ENCODE measurements at places on chromosomes 2 and 18.

DNA sequence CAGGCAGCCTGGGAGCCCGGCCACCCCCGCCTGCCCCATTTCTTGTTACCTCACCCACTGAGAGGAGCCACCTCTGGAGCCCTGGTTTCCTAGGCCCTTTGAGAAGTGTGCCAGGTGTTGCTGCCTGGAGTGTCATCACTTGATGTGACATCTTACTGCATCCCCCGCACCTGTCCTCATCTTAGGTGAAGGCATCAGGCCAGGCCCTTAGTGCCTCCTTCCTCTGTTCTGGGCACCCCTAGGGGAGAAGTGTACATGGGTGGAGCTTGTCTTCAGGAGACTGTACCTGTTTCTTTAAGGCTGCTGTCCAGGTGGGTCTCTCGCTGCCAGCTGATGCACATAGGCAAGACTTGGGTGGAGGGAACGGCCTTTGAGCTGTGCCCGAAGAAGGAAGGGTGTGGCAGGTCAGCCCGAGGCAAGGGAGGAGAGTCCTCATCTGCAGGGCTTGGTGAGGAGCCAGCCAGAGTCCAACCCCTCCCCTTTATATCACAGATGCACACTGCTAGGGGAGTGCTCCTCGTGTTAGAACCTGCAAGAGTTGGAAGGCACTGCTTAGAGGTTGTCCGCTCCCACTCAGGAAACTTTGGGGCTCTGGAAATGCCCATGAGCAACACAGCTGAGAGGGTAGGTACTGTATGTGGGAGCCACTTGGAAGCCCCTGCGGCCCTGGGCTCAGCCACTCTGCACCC, 45.9 kb downstream of the NCK2 start:
- no peak for DNase-seq

DNA sequence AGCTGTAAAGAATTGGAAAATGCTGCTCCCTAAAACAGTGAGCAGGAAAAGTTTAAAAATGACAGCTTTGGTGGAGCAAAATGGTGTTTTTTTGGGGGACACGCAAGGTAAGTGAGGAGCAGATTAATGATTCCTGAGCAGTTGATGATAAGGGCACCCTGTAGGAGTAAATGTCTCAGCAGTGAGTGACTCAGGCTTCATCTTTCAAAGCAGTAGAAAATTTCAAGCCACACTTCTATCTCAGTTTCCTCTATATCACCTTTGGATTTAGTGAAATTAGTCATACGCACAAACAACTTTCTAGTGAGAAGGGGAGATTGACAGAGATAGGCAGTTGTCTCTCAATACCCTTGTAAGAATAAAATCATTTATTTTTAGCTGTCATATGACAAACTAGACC, 709.0 kb upstream of the FAM98A start:
- DNase-seq: no peak

DNA sequence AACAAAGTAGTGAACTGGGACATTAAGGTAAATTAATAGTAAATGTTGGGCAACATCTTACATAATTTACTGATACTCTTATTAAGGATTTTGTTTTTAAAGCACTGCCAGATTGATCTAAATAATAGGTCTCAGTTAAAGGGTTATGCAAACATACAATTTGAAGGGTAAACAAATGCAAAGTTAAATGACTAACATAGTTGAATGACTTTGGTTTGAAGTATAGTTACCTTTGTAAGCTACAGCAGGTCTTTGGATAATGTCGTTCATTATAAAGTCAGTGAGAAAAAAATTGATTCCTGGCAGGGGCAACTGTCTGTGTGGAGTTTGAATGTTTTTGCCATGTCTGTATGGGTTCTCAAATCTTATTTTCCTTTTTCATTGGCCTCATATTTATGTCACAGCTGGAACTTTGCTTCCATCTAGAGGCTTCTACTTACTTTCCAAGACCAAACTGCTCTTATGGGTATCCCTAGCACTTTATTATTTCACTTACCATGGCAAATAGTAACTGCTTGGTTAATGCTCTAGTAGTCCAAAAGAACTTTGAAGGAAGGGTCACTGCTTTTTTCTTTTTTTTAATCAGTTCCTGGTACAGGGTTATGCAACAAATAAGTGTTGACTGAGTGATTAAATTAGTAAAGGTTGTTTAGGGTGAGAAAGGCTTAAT, 107.8 kb downstream of the NBEAL1 start:
- no peak for DNase-seq

DNA sequence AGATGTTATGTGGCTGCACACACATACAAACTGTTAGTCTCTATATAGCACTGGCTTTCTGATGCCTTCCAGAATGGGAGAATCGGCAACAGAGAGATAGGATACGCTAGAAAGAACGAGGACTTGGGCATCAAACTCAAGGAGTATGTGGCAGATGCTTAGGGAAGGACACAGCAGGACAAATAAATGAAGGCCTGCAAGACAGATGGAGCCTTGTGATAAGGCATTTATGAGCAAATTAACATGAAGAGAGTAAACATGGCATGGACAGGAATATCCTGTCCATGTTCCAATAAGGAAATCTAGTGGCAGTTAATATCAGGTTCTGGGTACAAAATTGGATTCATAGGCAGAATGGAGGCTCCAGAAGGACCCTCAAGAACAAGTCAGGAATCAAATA, 136.9 kb downstream of the SLC4A10 start:
- no peak for DNase-seq

GRCh38 chr18:10086458-10087210, 172.8 kb downstream of the VAPA start:
- no peak for DNase-seq

DNA sequence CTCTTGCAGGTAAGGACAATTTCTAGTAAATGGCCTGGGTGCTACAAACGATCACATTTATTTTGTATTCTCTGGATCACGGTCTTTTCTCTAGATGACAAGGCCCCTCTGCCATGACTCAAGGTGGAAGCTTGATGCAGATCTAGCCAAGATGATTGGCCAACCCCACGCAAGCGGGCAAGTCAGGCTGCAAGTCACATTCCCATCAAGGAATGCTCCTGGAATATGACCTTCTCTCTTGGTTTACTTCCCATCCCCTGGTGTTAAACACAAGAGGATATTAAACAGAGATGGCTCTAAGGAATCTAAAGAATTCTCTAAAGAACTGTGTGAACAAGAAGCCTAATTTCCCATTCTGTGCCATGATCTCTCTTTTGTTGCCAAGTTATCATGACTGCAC, 97.3 kb upstream of the SERPINE2 start:
- DNase-seq: no peak

DNA sequence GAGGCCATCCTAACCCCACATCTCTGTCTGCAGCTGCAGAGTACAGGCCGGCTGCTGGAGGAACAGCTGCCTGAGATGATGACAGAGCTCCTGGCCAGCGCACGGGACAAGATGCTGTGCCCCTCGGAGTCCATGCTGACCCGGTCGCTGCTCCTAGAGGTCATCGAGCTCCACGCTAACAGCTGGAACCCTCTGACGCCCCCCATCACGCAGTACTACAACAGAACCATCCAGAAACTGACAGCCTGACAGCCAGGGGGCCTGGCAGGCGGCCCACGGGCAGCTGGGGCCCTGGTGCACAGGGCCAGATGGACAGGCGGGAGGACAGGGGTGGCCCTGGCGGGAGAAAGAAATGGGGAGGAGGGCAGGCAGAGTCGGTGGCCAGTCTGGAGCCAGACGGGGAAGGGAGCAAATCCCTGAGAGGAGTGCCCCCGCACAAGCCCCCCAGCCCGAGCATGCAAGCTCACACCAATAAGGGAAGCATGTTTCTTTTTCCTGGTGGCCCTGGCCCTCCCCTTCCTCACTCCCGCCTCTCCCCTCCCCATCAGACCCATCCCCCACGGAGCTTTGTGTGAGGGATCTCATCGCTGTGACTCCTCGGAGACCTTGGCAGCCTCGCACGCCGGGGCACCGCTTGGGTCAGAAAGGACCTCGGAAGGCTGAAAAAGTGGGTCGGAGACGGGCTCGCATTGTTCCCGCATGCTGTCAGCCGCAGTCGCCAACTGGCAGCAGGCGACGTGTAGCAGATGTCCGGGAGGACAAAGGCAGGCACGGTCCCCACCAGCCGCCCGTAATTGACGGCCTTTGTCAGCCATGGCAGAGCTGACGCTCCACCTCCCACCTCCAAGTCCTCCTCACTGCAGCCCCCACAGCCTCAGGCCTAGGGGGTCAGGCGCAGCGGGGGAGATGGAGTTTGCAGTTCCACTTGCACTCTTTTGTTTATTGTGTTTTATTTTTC, 91.2 kb downstream of the SMAD7 start:
- DNase-seq: no peak

DNA sequence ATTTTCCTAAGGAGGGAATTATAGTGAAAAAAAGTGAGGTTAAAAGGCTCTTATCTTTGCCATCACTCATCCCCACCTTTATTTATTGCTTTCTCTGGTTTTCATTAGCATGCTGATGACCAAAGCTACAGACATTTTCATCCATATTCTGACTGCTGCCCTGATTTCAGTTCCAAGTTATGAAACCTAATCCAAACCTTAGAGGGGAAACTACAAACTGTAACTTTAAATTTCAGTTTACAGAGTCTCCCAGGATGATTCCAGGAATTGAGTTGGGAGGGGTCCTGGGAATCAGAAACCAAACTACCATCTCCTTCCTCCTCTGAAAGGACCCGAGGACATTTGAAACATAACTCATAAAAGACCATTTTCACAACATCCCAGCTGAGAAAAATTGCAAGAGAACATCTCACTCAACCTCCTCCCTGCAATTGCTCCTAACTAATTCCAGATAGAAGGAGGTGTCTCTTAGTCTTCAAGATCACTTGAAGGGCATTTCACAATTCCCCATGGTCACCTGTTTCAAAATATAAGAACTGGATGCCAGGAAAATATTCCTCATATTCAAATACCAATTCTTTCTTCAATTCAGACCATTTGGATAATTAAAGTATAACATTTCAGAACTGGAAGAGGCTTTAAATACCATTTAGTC, 520.6 kb downstream of the TNS1 start:
- DNase-seq: no peak

GRCh38 chr18:36597636-36598035, 231.2 kb downstream of the TPGS2 start:
- DNase-seq: no peak

- no peak for DNase-seq
These were observed 103.7 kb downstream of the USP34 start for GRCh38 chr2:61367177-61367576.

DNA sequence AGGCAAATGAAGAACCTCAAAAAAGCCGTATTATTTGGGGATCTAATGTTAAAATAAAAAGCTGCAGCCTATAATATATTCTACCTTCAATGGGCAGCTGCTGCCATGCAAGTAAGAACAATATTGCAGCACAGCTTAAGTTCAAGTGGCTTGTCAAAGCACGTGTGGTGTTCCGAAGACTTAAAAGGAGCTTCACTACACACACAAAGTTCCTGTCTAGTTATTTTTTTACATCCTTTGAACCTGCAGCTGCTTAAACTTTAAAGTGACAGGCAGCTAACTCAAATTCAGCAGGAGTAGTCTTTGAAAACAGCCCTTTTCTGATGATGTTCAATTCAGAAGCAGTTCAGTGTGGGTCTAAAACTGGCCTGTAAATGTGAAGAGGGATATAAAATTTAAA, 85.8 kb upstream of the XIRP2 start:
- DNase-seq: no peak

GRCh38 chr2:150041722-150042425, 445.6 kb downstream of the RND3 start:
- no peak for DNase-seq

DNA sequence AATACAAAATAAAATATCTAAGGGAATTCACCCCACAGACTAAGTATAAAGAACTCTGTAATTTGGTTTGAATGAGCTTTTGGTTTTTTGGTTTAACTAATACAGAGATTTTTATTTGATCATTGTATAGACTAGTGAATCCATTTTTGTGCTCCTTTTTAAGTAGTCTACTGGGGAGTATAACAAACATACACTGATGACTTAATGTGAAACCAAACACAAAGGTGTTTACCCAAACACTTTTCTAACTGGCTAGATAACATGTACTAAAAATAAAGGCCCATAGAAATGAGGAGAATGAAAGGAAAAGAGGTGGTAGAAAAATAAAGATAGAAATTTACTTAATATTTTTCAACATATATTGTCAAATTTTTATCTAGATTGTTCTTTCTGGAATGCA, 146.0 kb downstream of the NRXN1 start:
- no peak for DNase-seq

DNA sequence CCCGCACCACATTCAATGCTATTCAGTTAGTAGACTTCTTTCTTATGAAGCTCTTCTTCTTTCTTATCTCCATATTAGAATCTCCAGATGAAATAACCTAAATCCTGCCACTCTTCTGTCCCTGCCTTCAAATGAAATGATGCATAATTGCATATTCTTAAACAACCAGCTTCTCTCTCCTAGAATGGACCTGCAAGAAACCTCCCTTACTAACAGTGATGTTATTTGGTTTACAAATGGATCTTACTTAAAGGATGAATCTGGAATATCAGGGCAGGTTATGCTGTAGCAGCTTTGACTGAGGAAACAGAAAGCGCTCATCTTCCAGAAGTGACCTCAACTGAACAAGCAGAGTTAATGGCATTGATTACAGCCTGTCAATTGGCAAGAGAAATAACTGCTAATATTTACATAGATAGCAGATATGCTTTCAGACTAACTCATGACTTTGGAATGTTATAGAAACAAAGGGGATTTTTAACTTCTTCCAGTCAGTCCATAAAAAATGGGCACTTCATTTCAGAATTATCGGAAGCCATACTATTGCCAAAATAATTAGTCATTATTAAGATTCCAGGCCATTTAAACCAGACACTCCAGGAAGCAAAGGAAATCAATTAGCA, 755.7 kb upstream of the HS6ST1 start:
- DNase-seq: no peak

- no peak for DNase-seq
These were observed 26.3 kb downstream of the FN1 start for GRCh38 chr2:215409331-215410127.

- no peak for DNase-seq
These were observed 73.3 kb downstream of the KCNG2 start for GRCh38 chr18:79871026-79871390.

DNA sequence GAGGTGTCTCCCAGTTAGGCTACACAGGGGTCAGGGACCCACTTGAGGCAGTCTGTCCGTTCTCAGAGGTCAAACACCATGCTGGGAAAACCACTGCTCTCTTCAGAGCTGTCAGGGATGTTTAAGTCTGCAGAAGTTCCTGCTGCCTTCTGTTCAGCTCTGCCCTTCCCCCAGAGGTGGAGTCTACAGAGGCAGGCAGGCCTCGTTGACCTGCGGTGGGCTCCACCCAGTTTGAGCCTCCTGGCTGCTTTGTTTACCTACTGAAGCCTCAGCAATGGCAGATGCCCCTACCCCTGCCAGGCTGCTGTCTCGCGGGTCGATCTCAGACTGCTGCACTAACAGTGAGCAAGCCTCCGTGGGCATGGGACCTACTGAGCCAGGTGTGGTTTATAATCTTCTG, 346.3 kb downstream of the CELF4 start:
- no peak for DNase-seq

All from stimulated activated naive CD4-positive, alpha-beta T cell (primary cell).